COLO829 (cell line): ENCODE measurements at places on chromosomes 11 and 22.

DNA sequence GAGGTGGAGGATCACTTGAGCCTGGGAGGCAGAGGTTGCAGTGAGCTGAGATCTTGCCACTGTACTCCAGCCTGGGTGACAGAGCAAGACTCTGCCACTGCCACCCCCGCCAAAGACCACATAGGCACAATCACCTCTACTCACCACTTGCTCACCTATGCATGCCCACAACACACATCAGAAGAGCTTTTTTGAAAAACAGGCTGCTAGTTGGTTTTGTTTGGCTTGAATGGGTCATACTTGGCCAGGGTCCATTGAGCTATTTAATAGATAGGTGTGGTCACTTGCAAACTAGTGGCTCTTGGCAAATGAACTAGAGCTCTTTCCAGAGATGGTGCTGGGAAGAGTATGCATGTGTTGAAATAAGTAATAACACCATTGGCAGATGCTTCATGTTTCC lies 80.1 kb downstream of the EMSY start:
- no peak for DNase-seq

DNA sequence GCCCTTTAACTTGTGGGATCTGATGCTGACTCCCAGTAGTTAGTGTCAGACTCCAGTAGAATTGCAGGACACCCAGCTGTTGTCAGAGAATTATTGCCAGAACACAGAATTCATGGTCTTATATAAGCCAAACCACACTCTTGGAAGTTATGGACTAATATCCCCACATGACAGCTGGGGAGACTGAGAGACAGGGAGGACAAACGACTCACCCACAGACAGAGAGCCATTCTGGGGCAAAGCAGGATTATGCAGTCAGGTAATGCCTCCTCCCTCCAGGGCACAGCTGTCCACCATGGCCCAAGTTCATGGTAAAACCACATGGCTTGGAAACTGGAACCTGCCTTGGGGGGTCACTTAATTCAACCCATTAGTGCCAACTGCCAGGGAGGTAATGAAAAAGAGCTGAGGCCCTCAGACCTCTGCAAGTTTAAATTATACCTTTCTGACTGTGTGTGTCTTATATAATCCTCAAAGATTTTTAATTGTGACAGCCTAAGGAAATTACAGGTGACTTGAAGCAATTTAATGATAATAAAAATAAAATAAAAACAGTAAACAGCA lies 299.5 kb downstream of the BUD13 start:
- DNase-seq = no peak

DNA sequence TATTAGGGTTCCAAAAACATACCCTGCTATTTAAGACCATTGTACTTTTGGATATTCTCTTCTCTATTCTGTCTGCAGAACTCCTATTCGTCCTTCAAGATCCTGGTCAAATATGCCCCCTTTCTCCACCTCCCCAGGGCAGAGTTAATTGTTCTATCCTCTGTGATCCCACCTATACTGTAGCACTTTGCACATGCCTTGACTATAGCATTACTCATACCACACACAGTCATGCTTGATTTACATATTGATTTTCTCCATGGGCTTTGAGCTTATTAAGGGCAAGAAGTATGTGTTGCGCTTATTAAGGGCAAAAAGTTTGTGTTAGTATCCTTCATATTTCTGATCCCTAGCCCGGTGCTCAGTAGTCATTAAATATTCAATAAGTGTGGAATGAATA lies 263.7 kb upstream of the CADM1 start:
- no peak for DNase-seq

DNA sequence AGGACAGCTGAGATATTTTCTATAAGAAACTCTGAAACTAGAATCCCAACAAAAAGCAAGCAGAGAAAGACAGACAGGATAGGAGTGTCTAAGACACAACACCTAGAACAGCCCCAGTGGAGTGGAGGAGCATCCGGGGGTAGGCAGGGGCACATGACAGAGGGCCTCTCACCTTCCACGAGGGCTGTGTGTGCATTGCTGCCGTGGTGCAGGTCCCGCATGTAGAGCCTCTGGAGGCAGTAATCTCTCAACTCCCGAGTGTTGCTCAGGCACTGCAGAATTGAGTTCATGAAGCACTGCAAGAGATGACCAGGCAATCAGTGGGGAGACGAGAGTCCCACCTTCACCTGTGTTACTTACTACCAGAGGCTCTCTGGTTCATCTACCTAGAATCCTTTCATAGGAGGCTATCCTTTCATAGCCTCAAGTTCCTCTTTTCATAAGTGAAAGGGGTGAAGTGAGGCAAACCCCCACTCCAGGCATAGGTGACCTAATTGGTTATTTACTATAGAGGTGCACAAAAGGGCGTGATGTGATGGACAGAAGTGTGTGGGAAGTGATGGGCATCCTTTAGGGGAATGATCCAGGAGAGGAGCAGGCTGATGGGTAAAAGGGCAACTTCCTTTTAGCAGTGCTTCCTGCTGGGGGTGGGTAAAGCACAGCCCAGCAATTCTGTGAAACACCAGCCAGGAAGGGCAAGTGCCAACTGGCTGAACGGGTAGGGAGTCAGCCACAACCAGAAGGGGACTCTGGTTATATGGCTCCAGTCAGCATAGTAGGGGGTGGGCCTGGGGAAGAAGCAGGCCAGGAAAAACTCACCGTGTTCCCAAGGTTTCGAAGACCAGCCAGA lies 13.1 kb upstream of the MFRP start:
- no peak for DNase-seq

- DNase-seq = no peak
Measured at GRCh38 chr11:128689948-128690664, 3.8 kb upstream of the FLI1 start.

- DNase-seq = no peak
Measured at GRCh38 chr22:44660051-44660830, 41.8 kb upstream of the PRR5 start.

DNA sequence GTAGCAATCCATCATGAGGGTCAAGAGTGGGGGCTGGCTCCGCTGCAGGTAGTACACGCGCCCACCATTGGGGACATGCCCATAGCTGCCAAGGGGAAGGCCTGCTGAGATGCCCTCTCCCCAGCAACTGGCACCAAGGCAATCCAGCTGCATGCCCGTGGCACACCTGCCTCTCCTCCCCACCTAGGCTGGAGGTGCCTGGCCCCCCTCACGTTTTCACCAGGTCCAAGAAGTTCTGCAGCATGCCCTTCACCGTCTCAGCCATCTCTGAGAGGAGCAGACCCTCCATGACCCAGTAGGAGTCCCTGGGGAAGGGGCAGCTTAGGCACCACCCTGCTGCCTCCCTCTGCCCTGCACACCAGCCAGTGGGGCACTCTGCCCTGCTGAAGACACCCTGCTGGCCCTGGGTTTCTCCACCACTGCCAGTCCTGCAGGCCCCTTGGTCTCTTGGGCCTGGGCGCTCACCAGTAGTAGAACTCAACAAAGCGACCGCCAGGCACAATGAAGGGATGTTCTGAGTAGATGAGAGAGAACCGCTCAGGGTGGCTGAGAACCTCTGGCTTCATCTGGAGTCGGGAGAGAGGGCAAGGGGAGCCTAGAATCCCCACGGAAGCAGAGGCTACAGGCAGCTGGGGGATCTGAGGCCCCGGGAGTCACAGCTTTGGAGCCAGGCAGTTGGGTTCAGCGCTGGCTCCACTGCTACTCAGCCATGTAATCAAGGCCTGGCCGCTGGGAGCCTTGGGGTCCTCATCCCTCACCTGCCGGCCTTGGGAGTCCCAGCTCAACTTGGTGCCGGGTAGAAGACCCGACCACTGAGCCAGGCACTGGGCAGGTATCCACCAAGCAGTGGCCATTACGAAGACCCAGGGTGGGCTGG lies 17.8 kb downstream of the TREH start:
- DNase-seq = no peak

DNA sequence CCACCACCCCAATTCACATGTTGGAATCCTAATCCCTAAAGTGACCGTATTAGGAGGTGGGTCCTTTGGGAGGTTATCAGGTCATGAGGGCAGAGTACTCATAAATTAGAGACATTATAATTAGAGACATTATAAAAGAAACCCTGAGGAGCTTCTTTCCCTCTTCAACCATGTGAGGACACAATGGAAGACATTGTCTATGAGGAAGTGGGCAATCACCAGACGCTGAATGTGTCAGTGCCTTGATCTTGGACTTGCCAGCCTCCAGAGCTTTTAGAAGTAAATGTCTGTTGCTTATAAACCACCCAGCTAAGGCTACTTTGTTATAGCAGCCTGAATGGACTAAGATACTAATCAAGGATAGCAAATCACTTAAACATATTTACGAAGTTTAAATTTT lies 14.8 kb downstream of the GAB2 start:
- peak; percentile 53 for DNase-seq

- DNase-seq = peak; percentile 93
Measured at GRCh38 chr22:27686534-27686933, 115.0 kb downstream of the MN1 start.

DNA sequence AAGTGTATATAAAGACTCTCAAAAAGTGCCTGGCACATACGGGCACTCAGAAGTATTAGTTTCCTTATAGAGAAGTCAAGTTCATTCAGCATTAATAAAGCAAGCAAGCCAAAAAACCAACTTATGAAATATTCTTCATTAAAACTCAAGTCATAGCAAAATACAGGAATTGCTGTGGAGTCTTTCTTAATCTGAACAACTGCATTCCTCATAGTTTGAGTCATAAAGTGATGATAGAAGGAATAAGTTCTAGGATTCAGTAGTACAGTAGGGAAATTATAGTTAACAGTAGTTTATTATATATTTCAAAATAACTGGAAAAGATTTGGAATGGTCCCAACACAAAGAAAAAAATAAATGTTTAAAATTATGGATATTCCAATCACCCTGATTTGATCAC lies 200.3 kb downstream of the C11orf91 start:
- DNase-seq = no peak

- DNase-seq = no peak
Measured at GRCh38 chr11:78696177-78696576, 121.5 kb upstream of the NARS2 start.

- DNase-seq = no peak
Measured at GRCh38 chr11:14342906-14343305, 16.1 kb downstream of the RRAS2 start.

- DNase-seq = no peak
Measured at GRCh38 chr11:1777737-1778136, 14.0 kb upstream of the CTSD start.

DNA sequence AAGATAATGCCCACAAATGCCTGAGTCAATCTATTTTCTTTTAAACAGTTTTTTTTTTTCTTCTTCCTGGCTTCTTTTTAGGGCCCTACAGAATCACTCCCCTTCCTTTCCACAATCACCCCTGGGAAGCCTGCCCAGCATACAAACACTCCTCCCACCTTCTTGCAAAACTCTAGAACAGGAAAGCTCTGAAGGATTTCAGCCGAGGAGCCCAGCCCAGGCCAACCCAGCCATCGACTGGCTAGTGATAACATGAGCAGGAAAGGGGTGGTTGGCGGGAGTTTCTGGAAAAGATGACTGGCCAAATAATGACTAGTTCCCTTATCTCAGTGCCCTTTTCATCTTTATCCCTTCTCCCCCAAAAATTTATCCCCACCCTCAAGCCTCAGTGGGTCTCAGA lies 68.2 kb downstream of the USP35 start:
- DNase-seq = no peak

GRCh38 chr11:19868871-19869270 lies 156.2 kb downstream of the NAV2 start:
- no peak for DNase-seq

- DNase-seq = no peak
Measured at GRCh38 chr22:42622061-42622710, 7.5 kb upstream of the POLDIP3 start.

DNA sequence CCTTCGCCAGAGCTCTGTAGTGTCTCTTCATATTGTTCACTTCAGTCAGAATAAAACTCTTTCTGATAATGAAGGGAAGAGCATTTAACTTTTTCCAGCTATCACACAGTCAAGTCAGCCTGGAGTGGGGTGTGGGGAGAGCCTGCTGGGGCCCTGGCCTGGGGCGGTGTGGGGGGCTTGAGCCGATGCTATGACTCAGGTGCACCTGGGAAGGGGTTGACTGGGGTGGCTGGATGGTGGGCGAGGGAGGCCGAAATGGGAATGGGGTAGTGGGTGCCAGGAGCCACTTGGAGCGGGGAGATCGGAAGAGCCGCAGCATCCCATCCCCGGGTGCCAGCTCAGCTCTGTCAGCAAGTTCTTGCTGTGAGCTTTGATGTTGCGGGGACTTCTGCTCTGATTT lies 100.9 kb downstream of the NXPE2 start:
- DNase-seq = no peak

- no peak for DNase-seq
Measured at GRCh38 chr22:28094771-28095170, 175.7 kb upstream of the PITPNB start.

- no peak for DNase-seq
Measured at GRCh38 chr11:88359541-88359940, 22.0 kb upstream of the CTSC start.

GRCh38 chr11:118088531-118088930 lies 1.8 kb upstream of the SMIM35 start:
- DNase-seq = no peak

- DNase-seq = no peak
Measured at GRCh38 chr11:27681664-27682063, 18.6 kb downstream of the BDNF start.

DNA sequence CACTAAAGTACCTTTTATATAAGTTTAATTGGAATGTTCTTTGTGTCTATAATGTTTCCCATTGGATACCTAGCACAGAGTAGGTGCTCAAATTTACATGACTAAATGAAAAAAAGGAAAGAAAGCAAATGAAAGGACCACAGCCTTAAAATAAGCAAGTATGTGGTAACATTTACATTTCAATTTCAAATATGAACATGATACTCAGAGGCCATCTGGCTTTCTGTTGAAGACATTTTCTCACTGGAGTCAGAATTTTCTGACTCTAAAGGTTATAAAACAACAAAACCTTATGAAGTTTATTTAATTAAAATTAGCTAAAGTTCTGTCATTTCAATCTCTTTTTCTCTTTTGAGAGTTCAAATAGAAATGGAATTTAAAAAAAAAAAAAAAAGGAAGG lies 904 bp upstream of the ANGPTL5 start:
- DNase-seq = no peak

DNA sequence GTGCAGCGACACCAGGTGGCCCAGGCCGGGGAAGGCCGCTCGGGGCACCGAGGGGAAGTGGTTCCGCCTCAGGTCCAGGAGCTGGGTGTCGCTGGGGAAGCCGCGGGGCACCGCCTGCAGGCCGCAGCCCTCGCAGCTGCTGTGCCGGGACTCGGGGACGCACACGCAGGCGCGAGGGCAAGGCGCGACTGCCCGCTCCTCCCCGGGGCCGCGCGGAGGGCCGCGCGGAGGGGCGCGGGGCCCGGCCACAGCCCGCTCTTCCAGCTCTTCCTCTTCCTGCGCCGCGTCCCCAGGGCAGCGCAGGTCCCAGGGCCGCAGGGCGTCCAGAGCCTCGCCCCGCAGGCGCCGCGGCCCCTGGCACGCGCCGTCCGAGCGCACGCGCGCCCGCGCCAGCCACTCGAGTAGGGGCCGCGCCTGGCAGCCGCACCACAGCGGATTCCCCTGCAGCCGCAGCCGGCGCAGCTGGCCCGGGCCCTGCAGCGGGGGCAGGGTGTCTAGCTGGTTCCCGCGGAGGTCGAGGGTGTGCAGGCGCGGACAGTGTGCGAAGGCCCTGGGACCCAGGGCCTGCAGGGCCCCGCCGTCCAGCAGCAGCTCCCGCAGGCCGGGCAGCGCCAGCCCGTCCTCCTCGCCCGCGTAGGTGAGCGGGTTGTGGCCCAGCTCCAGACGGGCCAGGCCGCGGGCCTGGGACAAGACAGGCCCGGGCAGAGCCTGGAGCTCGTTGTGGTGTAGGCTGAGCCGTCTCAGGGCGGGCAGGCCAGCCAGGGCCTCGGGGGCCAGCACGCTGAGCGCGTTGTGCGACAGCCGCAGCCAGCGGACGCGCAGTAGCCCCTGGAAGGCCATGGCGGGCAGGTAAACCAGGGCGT lies 2.8 kb downstream of the CHADL start:
- DNase-seq = no peak

GRCh38 chr11:96465512-96465911 lies 75.7 kb downstream of the JRKL start:
- DNase-seq = no peak
